Stimulated activated CD8-positive, alpha-beta memory T cell treated with anti-CD3 and anti-CD28 coated beads, Interleukin-2, amount 100 ng/mL, for 1 hour (primary cell): ENCODE measurements at places on chromosomes 7 and 10.

GRCh38 chr7:155796381-155797261, 15.6 kb downstream of the SHH start:
- DNase-seq = peak; percentile 43

DNA sequence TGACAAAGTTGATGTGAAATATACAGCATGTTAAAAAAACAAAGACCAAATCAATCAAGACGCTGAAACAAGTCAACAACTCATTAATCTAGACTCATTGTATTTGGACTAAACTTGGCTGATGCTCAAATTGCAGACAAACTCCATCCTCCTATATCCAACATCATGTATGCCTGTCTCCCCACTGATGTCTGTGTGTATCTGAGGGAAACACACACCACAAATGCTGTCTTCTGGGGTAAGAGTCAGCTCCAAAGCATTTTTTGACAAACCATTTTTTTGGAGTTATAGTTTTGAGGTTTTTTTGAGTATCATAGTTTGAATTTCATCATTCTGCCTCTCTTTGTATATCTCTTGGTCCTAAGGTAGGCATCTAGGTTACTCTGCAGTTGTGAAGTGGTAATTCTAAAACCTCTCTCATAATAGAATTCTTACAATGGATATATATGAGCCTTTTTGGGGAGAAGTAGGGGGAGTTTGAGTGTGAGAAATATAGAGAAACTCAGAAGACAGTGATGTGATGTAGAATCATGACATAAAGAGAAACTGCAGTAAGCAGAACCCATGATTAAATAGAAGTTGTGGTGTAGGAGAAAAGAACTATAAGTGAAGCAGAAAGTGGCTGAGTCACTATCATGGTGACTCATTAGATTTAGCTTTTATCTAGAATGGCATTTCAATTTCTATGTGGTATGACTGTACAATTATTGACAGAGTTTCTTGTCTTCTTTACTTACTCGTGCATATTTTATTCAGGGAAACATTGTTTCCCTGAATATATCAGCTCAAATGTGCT, 1531.1 kb upstream of the LRRTM3 start:
- no peak for DNase-seq

DNA sequence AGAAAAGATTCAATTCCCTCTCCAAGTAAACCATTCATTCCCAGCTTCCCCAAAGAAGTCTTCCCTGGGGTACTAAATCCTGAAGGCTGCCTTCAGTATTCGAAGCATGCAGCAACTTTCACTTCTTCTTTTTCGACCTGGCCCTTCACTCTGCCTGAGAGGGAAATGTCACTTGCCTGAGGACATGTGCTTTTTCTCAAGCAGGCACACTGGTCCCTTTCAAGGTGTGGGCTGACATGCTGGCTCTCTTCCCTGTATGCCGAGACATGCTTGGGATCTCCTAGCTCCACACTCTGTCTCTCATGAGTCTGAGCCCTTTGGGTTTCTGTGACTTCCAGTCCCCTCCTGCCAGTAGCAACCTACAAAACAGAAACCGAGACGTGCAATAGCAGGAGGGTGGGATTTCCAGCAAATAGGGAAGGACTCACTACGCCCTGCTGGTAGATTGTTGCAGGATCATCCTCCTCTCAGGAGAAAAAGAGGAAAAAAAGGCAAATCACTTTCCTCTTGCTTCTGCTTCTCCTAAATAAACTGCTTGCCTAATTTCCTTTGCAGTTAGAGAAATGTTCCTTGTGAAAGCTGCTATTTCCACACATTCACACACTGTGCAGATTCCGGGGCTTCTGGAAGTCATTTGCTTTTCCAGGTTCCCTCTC, 33.5 kb downstream of the FIGNL1 start:
- no peak for DNase-seq

DNA sequence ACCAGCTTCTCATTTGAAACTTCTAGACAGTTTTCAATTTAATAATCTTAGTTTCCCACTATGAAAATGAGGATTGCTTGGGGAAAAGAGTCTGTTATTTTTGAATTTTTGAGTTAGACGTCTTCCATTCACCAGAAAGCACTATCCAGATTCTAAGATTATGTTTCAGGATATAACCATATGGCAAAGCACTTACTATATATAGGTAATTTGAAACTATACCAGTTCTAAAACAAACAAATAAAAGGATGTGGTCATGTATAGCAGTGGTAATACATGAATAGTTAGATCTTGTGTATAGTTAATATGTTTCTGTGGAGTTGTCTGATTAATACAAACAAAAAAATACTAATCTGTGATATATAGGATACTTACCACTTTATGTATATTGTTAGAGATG, 320.0 kb downstream of the EXOC4 start:
- DNase-seq = no peak

DNA sequence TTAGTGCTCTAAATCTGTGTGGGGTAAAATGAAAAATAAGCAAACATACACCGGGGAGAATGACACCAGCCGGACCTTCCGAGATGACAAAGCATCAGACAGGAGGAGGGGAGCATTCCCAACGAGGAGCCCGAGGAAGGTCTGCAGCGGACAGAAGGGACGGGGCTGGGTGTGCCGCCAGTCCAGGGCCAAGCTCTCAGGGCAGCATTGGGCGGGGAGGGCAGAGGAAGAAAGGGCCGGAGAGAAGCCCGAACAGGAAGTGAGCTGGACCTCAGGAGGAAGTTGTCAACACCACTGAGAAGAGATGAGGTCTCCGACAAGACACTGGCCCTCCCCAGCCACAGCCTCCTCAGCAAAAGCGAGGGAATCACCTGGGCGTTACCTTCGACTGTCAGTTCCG, 182.6 kb upstream of the RNF32 start:
- DNase-seq = no peak

DNA sequence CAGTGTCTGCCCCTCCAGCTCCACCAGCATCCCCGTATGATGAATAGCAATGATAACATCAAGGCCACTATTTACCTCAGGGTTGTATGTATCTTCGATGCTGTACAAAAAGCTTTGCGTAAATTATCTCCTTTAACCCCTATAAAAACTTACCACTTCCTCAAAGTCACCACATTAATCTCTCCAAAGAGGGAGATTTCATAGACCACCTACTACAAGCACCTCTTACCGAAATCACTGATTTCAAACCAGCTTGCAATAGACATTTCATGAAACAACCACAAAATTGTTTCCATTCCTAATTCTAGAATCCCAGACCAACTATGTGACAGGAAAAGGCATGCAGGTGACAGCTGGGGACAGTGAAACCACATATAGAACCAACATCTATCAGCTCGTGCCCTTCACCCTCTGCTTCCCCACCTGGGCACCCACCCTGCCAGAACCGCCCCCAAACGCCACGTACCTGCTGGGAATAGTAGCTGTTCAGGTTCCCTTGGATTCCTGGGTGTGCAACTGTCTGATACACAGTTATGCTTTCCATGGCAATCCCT, 20.1 kb upstream of the MMP21 start:
- no peak for DNase-seq

DNA sequence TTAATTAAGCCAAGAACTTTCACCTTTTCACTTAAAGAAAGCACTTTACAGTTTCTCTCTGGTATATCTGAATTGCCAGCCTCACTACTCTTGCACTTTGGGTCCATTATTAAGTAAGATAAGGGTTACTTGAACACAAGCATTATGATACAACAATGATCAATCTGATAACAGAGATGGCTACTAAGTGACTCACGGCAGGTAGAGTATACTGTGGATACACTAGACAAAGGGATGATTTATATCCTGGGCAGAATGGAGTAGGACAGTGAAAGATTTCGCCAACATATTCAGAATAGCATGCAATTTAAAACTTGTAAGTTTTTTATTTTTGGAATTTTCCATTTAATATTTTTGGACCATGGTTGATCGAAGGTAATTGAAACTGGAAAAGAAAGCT, 34.3 kb upstream of the ITGB8 start:
- no peak for DNase-seq

DNA sequence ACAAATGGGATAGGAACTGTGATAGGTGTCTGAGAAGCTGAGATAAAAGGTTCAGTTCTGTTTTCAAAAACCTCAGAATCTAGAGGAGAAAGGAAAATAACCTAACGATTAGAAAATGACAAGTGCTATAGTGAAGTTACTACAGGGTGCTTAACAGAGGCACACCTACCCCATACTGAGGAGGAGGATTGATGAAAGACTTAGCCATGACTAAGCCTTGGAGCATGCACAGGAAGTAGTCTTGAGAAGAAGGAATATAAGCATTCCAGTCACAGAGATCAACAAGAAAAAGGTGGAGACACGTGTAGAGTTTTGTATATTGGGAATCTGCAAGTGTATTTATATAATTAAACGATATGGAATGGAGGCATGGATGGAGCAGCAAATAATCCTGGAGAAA, 1225.5 kb upstream of the CELF2 start:
- no peak for DNase-seq

- DNase-seq = no peak
Measured at GRCh38 chr10:63798599-63799498, 277.6 kb downstream of the REEP3 start.

GRCh38 chr7:82413237-82413636, 30.3 kb downstream of the CACNA2D1 start:
- no peak for DNase-seq

GRCh38 chr10:86779220-86780017, 23.0 kb downstream of the BMPR1A start:
- DNase-seq = no peak
